ENCODE measurements at places on chromosomes 6 and 20. TPM values are rescaled to one million over a fixed set of nuclear protein-coding genes. Genes with fewer than 3 reads are reported as not detected.

DNA sequence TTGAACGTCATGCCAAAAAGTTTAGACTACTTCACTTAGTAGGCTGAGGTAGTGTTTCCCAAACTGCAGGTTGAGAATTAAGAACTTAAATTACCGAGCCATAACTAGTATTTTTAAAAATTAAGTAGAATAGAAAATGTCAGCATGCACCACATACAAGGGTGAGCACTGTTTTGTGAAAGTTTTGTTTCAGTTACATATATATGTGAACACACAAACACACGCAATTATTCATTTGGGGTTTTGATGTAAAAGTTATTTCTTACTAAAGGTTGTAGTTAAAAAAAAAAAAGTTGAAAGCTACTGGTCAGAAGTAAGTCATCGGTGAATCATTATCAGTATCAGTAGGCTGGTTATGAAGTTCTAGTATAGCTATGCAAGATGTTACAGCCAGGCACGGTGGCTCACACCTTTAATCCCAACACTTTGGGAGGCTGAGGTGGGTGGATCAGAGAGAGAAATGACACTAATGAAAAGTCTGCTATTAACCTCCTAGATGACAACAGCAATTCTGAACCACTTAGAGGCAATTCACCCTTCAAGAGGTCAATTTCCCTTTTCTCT lies 24.1 kb downstream of the FASTKD5 start:
- no peak for DNase-seq

- no peak for DNase-seq
Measured at GRCh38 chr6:149500096-149500495, 15.3 kb upstream of the ZC3H12D start.

DNA sequence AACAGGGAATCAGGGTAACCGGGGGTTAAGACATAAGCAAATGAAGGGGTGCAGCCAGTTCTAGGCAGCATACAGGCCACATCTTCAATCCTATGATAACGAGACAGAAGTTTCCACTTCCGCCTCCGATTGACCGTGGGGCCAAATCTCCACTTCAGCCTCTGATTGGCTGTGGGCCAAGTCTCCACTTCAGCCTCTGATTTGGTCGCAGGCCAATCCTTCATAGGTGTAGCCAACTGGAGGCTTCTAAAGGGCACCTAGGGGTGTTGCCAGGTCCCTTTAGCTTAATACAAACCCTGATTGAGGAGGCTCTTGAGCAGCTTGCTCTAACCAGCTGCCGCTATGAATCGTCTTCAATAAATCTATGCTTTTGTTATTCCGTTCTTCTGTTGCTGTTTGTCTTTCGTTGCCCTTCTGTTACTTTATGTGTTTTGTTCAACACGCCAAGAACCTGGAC lies 2.1 kb upstream of the ERGIC3 start:
- peak; percentile 94 for DNase-seq

GRCh38 chr20:38198238-38198861 lies 33.3 kb upstream of the TGM2 start:
- DNase-seq = no peak

DNA sequence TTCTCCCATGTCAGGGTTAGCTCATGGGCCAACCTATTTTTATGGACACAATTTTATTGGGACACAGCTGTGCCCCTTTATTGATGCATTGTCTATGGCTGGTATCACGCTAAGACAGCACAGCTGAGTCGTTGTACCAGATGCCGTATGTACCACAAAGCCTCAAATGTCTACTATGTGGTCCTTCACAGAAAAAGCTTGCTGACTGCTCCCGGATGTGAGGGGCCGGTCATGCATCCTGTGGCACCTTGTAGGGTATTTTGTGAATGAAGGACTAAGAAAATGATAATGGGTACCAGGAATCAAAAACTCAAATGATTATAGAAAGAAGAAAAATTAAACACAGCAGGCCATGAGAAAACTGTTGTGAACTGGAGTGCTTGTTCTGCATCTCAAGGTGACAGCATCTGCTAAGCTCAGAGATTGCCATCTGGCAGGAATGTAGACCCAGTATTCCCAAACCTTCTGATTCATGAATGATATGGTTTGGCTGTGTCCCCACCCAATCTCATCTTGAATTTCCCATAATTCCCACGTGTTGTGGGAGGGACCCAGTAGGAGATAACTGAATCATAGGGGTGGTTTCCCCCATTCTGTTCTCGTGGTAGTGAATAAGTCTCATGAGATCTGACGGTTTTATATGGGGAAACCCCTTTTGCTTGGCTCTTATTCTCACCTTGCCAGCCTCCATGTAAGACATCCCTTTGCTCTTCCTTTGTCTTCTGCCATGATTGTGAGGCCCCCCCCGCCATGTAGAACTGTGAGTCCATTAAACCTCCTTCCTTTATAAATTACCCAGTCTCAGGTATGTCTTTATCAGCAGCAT lies 248.5 kb downstream of the TSHZ2 start:
- DNase-seq = no peak

GRCh38 chr6:91330896-91331295 lies 744.0 kb upstream of the MAP3K7 start:
- no peak for DNase-seq

DNA sequence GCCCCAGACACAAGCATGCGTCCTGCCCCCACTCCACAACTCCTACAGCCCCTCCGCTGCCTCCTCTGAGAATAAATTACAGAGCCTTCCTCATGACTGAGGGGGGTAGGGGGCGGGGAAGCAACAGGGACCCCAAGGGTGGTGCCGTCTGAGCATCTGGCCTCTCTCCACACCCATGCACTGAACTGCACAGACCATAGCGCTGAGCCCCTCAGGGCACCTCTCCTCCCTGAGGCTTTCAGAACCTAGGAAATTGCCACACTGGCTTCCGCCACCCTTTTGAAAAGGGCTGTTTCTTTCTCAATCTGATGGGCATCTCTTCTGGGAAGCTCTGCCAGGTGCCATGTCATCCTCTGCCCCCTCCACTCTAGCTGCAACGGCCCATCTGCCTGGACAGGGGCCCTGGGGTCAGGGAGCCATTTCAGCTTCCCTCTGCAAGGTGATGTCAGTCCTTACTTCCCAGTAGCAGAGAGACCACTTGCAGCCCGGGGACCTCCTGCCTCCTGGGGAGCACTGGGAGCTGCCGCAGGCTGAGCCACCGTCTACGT lies 2.5 kb downstream of the CST7 start:
- DNase-seq = no peak

DNA sequence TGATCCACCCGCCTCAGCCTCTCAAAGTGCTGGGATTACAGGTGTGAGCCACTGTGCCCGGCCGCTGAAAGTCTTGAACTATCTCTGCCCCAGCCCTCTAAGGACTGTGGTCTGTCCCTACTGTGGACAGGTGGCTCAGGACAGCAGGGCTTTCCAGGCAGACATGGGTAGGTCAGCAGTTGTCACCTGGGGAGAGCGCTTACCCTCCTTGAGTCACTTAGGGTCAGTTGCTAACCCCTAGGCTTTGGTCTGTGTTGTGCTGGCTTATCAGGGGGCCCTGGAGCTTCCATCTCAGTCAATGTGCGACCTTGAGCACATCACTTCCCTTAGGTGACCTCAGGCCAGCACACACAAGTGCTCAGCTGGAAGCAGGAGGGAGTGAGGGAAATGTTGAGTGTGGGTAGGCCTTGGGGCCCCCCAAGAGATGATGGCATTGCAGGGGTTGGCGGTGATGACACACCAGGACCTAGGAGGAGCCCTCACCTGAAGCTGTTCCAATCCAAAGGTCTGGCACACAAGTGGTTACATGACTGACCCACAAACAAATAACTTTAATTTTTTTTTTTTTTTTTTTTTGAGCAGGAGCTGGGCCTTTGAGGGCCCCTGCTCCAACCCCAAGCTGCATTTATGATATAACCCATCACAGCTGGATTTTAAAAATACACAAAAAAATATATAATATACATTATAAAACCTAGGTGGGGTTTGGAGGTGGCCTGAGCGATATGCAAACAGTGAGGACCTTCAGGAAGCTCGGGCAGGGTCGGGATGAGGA lies 5.1 kb downstream of the RPL10A start:
- DNase-seq = no peak

DNA sequence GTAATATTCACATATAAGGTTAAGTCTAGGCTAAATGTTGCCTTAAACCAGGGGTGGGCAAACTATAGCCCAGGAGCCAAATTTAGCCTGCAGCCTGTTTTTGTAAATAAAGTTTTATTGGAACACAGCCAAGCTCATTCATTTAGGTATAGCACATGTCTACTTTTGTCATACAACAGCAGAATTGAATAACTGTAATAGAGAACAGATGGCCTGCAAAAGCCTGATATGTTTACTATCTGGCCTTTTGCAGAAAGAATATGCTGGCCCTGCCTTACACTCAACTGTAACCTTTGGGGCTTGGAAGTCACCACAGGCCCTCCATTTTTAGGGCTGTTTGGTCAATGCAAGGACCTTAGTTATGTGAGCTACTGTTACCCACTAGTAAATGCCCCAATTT lies 17.7 kb upstream of the BCLAF1 start:
- no peak for DNase-seq

DNA sequence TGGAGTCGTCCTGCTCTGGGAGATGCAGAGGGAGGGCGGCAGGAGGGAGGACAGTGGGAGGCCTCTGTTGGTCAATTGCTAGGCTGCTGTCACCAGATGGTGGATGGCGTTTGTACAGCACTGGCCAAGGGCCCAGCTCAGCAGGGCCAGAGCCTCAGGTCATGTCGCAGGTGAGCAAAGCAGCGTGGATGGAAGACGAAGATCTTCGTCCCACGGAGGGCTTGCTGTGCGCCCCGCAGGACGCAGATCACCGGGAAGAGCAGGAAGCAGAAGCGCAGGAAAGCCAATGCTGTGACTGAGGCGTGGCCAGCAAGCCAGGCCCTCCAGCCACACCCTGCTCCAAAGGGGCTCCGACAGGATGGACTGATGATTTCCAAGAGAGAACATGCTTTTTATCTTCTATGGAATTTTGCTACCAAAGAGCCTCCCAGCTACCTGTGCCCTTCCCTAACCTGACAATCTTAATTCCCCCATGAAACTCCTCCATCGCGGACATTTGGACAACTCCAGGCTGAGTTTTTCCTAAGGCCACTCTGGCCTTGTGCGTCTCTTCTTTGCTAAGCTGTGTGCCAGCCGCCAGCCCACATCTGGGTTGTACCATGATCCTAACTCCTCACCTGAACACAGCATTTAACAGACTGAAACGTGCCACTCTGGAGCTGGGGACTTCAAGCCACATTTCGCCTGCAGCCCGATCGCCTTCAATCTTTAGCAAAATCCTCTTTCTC lies 3.5 kb upstream of the SLCO4A1 start:
- DNase-seq = no peak

- DNase-seq = no peak
Measured at GRCh38 chr6:16700202-16700915, 60.9 kb downstream of the ATXN1 start.

DNA sequence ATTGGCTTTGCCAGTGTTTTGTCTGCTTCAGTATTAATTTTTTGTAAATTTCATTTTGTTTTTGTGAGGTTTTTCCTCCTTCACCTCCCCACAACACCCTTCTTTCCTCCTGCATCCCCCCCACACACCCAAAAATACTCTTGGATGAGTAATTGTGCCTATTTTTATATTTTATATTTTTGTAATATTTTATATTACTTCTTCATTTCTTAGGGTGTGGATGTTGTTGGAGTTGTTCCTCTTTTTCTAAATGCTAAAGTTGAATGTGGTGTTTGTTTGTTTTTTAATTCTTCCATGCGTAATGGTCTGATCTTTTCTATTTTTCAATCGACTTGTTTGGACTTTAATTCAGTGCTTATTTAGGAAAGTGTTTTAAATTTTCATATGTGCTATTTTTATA lies 420.5 kb upstream of the SOX4 start:
- DNase-seq = no peak

DNA sequence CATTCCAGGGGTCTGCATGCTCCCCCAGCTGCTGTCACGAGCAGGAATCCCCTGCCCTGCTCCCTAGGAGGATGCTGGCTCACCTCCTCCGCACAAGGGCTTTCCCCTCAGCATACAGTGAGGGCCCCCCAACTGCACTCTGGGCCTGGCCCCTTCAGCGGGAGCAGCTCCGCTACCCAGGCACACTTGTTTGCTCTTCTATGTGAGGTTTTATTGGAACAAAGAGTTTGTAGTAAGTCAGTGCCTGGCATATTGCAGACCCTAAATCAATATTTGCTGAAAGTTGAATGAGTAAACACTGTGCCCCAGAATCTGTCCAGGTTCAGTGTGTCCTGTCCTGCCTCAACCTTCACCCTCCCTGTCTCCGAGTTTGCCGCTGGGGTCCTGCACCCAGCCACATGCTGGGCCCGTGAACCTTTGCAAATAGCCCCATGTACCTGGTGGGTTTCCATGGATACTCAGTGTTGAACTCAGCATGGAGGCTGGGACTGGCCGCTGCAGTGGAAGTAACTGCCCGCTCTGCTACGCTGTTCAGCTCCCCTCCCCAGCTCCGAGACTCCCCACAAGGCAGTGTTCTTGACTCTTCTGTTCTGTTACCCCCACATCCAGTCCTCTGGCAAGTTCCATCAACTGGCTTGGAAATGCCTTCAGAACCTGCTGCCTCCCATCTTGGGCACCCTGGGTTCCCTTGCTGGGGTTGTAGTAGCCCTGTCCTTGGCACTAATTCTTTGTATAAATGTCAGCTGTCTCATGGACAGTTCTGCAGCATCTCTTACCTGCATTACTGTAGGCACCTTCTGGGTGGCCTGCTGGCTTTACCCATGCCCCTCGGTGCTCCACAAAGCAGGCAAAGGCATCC lies 15.7 kb downstream of the SLC22A1 start:
- DNase-seq = no peak

Gene PLEKHG1
- total RNA-seq = 9.7 TPM

Gene EDN3
- not detected for total RNA-seq

Gene UNC93A
- total RNA-seq = not detected

Gene ATG5
- total RNA-seq = 33.3 TPM

Gene NEDD9
- 18.2 TPM for total RNA-seq

Gene TP53INP2
- 5.0 TPM for total RNA-seq

Gene SYCP2L
- total RNA-seq = 0.12 TPM

Gene C20orf144
- 0.45 TPM for total RNA-seq

Measured in Calu3 (cell line).